ENCODE measurements at places on chromosomes 13 and 19.

DNA sequence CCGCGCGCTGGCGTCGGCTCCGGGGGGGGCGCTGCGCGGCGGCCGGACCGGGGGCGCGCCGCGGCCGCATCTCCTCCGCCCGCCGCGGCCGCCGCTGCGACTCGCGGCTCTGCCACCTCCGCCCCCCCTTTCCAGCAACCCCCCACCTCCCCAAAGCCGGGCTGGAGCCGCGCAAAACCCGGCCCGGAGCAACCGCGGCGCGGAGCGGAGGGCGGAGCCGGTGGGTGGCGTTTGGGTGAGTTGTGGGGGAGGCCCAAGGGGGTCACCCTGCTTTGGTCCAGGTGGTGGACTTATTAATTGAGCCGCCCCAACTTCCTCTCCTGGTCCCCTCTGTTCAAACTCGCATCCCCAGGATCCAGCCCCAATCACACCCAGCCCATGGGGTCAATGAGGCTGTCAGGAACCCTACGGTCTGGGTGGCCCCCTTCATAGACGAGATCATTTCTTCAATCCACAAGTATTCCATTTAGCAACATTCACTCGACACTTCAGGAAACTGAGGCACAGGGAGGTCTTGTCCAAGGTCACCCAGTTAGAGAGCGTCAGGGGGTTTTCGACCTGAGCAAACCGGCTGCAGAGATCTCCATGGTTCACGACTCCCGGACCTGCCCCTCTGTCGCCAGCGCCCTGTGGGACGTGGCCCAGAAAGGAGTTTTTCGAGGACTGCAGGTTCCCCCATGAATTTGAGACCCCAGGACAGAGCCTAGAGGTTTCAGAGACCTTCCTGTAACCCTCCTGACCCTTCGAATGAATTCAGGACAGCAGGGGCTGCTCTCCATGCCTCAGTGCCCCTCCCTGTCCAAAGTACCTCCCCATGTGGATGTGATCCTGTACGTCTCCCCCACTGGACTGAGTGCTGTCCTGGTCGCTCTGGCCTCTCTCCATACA lies 22.4 kb upstream of the SEMA6B start:
- no peak for DNase-seq

- DNase-seq, result no peak
Observed at GRCh38 chr13:20337884-20338551, 105.9 kb upstream of the GJB6 start.

DNA sequence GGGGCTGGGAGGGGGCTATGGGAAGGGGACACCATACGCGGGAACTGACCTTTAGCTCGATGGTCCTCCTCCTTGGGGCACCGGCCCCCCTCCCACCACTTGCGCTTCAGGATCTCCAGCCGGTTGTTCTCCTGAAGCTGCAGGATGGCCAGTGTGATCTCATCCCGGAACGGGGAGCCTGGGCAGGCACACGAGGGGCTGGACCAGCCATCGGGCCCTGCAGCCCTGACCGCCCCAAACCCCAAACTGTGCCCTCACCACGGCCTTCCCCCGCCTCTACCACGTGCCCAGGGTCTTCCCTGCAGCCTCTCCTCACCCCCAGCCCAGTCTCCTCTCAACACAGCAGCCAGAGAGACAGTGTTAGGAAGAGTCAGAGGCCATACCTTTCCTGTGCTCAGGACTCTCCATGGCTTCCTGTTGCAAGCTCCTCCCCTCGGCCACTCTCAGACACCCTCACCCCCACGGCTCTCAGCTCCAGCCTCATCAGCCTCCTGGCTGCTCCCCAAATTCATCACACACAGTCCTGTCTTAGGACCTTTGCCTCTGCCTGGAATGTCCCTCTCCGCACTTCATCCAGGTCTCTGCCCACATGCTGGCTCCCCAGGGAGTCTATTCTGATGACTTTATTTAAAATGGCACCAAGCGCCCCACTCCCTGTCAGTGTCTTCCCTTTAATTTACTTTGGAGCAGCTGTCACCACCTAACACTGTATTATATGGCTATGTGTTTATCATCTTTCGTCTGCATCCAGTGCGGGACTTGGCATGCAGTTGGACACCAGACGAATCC lies 9.7 kb upstream of the ATP1A3 start:
- DNase-seq, result no peak

DNA sequence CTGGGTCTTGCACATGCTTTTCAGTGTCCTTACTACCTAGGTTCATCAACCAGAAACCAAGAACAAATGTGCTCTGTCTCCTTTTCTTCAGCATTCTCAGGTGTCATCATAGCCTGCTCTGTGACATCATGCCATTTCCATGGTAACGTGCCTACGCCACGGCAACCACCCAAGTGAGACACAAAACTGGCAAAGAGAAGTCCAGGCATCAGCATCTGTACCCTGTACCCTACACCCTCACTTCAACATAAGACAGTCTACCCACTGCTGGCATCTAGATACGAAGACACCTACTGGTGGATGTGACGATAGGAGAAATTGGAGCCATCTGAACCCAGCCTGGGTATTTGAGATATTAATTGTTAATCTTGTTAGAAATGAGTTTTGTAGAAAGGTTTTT lies 13.3 kb downstream of the ZC3H4 start:
- no peak for DNase-seq

- no peak for DNase-seq
Observed at GRCh38 chr19:33953592-33953991, 156.9 kb downstream of the KCTD15 start.

GRCh38 chr19:8631425-8631819 lies 989 bp downstream of the NFILZ start:
- peak; percentile 67 for DNase-seq

GRCh38 chr19:39927524-39928356 lies 6.7 kb downstream of the FCGBP start:
- no peak for DNase-seq

- no peak for DNase-seq
Observed at GRCh38 chr19:35856546-35857149, at the start of gene KIRREL2. Gene KIRREL2 (plus strand): TSS chr19:35856911. CDS start chr19:35857120, 209 bp downstream.

DNA sequence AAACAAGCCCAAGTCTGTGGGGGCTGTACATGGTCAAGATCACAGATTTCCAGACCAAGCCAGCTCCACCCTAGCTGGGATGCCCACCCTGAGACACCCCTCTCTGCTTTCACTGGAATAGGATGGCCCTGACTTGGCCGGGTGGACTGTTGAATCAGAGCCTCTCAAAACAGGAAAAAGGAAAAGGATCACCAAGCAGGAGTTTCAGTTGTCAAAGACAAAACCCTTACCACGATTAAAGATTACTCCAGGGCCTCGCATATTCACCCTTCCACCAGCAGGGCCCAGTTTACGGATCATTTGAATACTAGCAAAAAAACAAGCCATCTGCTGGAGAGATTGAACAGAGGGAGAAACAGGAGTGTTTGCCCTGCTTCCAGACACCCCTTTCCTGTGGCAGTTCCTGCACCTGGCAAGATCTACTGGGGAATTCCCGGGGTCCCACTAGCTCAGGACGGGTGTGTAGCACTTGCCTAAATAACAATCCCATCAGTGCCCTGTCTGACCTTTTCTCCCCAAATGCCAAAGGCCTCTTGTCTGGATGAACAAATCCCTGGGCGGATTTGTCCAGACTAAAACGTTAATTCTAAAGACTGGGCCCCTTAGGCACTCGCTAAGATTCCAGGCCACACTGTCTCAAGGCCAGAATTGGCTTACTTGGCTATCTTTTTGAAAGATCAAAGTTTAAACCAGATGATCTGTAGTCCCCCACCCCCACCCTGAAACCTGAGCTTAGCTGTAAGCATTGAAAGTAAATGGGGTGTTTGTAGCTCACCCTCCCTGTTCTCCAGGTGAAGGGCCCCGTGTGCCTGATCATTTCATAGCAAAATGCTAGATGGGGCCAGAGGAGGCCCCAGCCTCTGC lies 38.4 kb downstream of the ACTN4 start:
- DNase-seq, result no peak

DNA sequence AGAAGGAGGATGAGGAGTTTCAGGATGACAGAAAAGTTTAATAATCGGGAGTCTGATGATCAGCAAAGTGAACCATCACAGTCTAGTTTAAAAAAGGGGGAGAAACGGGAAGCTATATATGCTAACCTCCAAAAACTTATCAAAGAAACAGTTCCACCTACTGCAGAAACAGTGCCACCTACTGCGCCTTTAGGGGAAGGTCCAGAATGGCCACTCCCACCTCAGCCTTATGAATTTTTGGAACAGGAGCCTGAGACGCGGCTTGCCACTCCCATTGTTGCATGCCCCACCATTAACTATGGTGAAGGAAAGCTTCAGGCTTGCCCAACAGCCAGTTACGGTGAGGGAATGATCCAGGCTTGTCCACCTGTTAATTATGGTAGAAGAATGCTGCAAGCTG lies 929.0 kb downstream of the SLITRK6 start:
- DNase-seq, result no peak

DNA sequence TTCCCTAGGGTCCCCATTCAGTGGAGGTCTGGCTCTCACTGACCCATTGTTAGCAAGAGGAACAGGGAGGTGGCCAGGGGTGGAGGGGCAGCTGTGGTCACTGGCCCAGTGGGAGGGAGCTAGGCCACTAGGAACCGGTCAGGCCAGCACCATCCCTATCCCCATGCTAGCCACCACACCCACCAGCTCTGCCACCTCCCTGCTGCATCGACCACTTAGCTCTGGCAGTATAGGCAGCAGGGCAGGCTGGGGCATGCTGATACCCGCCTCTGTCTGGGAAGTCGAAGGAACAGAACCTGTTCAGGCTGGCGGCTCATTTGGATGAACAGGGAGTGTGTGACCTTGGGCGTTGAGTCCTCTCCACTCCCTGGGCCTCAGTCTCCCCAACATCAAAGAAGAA lies 4.7 kb downstream of the PPP1R13L start:
- DNase-seq, result no peak

DNA sequence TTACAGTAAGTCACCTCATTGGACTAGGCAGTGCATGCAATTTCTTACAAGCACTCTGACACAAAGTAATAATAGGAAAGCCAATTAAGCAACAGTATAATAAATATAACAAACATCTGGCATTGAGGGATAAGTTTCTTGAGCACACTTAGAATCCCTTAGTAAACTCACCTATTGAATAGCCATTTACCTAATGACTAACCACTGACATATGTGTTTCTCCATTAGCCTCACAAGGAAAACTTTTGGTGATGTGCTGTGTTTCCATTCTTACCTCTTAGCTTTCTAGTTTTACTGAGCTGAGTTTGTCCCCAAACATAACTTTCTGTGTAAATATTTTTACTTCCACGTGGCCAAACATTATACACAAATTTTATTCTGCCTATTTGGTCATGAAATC lies 47.4 kb upstream of the PCDH9 start:
- no peak for DNase-seq

DNA sequence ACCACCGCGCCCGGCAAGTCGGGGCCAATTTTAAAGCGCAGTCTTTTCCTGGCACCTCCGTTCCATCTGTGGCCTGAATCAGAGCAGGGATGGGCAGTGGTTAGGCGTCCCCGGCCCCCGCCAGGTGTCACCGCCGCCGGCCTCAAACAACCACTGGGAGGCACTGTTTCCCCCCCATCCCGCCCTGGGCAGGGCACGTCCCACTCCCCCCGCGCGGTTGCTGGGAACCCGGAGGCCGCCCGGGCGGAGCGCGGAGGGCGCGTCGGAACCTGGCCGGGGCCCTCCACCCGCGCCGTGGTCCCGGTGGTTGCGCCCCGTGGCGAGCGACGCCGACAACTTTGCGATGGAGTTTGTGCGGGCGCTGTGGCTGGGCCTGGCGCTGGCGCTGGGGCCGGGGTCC lies at the start of gene GRIN3B:
Gene GRIN3B (plus strand): TSS at position 325 of the 400 bp plus-strand sequence. CDS start 19 bp downstream, at position 344.
- no peak for DNase-seq

GRCh38 chr19:29609636-29610035 lies 3.6 kb downstream of the POP4 start:
- no peak for DNase-seq

GRCh38 chr13:108594153-108594552 lies 35.3 kb upstream of the MYO16 start:
- DNase-seq, result no peak

DNA sequence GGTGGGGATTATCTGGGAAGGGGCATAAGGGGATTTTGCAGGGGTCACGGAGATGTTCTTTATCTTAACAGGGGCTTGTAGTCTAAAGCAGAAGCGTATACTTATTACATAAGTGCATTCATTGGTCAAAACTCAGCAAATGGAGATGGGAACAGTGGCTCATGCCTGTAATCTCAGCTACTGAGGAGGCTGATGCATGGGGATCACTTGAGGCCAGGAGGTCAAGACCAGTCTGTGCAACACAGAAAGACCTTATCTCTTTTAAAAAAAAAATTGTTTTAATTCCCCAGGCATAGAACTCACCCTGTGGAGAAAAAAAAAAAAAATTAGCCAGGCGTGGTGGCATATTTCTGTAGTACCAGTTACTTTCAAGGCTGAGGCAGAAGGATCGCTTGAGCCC lies 18.9 kb downstream of the FAM187B start:
- no peak for DNase-seq

DNA sequence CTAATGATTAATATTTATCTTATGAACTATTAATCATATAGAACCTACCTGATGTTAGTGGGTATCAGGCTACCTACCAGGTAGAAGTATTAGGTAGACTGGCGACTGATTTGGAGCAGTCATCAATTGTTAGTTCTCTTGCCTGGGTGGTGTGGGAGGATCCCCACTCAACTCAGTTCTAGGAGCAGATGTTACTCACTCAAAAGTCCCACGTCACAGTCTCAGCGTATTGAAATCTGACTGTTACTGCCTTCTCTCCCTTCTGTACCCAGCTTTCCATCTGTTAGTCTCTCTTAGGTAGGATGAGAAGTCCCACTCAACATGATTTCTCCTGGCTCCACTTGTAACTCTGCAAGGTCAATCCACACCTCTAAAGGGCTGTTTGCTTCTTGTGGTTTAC lies 102.7 kb downstream of the OLFM4 start:
- DNase-seq, result peak; percentile 61

- no peak for DNase-seq
Observed at GRCh38 chr13:86572115-86572514, 772.9 kb upstream of the SLITRK6 start.

DNA sequence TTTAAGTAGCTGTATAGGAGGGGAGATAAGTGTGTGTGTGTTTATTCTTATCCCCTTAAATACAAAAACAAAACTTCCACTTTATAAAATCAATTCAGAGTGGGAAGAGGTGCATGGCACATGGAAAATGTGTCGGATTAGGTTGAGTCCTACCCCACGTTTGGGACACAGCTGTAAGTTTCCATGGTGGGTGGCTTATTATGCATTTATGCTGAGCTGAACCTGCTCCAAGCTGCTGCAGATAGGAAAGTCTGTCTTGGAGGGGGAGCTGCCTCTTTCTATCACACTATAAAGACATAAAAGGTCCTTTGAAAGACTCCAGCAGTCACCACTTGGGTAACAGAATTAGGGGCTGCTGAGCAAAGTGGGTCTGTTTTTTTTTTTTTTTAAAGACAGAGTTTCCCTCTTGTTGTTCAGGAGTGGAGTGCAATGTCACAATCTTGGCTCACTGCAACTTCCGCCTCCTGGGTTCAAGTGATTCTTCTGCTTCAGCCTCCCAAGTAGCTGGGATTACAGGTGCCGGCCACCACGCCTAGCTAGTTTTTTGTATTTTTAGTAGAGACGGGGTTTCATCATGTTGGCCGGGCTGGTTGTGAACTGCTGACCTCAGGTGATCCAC lies 15.2 kb downstream of the ACTN4 start:
- DNase-seq, result no peak

DNA sequence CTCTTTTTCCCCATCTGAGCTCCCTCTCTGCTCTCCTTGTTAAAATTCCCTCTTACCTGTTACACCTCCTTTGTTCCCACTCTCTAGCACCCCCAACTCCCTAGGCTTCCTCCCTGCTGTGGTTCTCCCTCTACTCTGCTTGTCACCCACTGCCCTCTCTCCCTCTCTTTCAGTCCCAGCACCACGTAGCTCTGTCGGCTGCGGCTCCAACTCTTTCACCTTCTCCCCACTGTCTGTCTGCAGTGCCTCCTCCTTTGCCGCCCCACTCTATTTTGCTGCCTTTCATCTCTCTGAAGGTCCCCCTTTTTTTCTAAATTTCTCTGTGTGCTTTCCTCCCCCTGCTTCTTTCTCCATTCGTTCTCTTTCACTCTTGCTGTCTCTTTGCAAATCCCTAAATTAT lies 1.1 kb downstream of the ZNF836 start:
- DNase-seq, result peak; percentile 8
